ENCODE measurements at places on chromosomes 2 and 18.

DNA sequence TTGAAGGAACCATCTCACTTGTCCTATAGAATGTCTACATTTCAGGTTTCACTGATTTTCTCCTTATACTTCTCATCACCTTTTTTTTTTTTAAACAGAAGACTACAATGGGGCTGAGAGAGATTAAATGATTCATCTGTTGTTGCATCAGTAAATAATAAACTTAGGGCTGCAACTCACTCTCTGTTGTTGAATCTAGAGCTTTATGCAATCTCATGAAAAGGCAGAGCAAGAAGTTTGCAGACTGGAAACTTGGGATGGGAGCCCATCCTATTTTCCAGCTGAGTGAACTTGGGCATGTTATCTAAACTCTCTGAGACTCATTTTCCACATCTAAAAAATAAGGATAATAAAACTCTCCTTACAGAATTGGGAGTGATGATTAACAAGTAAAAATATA, 58.4 kb downstream of the PDE1A start:
- no peak for DNase-seq

- no peak for DNase-seq
Measured at GRCh38 chr2:46431481-46432235, 47.7 kb upstream of the TMEM247 start.

DNA sequence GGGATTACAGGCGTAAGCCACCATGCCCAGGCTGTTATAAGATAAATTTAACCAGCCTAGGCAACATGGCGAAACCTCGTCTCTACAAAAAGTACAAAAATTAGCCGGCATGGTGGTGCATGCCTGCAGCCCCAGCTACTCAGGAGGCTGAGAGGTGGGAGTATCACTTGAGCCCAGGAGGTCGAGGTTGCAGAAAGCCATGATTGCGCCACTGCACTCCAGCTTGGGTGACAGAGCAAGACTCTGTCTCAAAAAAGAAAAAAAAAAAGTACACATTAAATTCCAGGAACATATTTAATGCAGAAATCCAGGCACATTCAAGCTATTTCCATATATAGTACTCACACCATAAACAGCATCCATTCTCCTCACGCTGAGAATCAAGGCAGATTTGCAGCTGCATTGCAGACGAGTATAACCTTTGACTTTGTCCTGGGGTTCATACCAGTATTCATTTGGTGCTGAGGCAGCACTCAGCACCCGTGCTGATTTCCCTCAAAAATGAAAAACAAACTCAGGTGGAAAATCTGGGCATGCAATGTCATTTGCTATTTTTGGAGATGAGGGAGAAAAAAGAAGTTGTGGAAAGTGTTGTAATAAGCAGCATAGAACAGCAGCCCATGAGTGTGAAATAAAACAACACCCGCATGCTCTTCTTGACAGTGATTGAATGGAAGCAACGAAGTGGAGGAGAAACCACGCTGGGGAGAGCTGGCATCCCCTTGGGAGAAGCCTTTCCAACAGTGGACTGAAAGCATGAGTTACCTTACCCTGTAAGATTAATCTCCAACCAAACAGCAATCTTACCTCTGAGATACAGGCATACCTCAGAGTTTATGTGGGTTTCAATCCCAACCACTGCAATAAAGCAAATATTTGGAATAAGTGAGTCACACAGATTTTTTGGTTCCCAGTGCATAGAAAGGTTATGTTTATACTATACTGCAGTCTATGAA, 46.8 kb upstream of the ANXA4 start:
- peak; percentile 61 for DNase-seq

GRCh38 chr2:11532416-11533055, 1.3 kb upstream of the GREB1 start:
- no peak for DNase-seq

GRCh38 chr2:147511491-147511948, 333.3 kb upstream of the ACVR2A start:
- peak; percentile 50 for DNase-seq

All from eye (tissue), 1 donor.